Progenitor cell of endocrine pancreas (in vitro differentiated cells): ENCODE measurements at places on chromosomes 12 and 14.

- DNase-seq: no peak
These were observed 57.1 kb downstream of the ERC1 start for GRCh38 chr12:1047898-1048660.

DNA sequence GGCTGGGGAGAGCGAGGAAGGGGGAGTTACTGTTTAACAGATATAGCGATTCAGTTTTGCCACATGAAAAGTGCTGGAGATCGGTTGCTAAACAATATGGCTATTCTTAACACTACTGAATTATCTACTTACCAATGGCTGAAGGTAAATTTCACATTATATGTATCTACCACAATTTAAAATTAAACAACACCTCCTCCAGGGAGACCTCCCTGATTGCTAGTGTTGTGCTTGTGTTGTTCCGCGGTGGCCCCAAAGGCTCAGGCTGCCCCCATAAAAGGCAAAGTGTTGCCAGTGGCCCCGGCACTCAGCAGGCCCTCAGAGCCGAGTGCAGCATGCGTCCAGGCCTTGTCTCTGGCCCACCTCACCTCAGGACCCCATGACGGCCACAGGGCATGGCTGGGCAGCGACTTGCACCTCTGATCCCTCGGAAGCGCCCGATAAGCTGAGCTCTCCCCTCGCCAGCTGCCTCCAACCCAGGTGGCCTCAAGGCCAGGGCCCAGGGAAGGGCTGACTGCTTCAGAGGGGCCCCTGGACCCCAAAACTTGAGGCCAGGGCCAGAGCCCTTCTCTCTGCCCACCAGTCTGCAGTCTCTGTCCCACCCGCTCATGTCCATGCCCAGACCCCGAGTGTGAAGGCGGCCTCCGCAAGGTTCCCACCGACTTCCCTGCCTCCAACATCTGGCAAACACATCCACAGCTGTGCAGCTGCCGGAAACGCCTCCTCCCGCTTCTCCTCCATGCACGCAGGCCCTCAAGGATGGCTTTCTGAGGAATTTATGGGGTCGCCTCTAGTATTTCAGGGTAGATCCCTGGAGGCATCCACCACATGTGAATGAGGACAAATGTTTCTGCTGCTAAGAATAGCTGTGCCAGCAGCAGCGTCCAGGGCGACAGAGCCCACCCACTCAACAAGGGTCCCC lies 60.0 kb downstream of the NCOR2 start:
- no peak for DNase-seq

DNA sequence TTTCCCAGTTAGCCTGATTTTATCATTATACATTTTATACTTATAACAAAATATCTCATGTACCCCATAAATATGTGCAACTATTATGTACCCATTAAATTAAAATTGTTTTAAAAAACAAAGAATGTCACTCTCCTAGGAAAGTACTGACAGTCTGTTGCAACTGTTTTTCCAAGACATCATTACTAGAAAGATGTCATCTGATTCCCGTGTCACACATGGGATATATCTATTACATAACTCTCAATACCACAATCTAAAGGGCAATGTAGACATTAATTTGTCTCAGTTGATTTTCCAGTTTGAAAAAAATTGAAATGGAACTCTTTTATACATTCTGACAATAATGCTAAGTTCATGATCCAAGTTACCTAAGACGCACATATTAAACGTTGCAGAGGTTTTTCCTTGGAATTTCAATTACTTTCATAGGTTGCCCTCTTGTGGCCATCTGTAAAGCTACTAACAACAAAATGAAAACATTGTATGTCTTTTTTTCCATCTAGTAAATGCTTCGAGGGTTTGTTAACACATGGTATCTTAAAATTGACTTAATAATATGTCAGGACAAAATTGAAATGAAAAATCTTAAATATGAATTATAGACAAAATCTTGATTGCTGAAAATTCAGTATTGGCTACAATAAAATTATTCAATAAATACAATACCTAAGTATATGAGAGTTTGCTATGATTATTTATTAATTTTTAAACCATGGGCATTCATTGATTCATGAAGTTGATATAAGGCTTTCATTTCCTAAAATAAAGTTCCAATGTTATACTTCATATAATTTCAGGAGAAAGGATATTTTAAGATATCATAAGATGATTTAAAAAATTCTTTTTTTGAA lies 131.6 kb downstream of the PPFIA2 start:
- DNase-seq: no peak

DNA sequence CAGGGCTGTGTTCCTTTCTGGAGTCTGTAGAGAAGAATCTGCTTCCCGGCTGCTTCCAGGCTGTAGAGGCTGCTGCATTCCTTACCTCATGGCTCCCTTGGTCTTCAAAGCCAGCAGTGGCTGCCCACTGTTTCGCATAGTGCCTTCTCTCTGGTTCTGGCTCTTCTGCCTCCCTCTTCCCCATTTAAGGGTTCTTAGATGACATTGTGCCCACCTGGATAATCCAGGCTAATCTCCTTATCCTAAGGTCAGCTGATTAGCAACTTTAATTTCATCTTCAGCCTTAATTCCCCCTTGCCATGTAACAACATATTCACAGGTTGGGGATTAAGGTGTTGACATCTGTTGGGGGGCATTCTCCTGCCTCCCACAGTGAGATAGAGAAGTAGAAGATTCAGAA lies 208.6 kb upstream of the TMTC1 start:
- no peak for DNase-seq

DNA sequence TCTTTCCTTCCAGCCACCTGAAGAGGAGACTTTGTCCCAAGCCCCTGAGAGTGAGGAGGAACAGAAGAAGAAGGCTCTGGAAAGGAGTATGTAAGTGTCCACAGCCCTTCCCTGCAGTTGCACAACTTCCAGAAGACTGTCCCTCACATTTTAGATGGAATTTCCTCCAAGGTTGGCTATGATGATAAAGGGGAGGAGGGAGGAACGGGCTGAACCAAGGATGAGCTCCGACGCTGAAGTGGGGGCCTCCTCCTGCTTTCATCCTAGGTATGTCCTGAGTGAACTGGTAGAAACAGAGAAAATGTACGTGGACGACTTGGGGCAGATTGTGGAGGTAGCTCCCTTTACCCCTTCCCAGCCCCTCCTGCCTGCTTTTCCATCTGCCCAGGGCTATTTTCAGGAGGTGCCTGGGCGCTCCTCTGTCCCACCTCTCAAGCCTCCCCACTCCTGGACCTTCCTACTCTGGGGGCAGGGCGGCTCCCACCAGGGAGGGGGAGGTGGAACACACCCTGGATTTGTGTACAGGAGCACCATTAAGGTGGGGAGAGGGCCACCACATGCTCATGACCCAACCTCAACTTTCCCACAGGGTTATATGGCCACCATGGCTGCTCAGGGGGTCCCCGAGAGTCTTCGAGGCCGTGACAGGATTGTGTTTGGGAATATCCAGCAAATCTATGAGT lies 2.3 kb downstream of the ARHGEF25 start:
- DNase-seq: no peak

DNA sequence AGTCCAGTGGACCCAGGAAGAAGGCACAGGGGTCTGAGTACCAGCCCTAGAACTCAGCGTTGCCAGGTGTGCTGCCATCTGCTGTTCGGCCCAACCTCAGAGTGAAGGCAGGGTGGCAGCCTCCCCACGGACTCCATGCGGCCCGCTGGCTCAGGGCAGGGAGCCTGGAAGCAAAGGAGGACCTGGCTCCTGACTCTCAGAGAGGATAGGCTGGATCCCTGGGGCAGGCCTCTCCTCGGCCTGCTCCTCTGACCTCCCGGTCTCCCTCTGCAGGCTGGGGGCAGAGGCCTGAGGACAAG lies 10.1 kb downstream of the MCRS1 start:
- DNase-seq: no peak
